ENCODE measurements at places on chromosomes 3 and 15.

DNA sequence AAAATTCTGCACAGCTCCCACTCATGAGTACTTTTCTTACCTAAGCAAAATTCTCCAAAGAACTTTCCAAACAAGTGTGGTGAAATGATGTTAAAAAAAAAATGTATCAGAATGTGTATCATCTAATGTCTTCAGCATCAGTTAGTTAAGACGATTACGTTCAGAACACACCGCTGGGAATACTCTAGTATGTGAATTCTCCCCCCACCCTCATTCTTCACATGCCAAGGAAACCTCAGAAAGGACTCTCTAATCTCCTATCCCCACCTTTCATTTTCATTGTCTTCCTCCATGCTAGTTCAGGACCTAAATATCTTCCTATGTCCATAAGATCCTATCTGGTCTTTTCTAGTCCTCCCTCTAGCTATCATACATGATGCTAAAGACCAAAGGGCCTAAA lies 457.4 kb downstream of the SHQ1 start:
- peaks cover 21% of the 10 kb centered on the region for H3K4me1 ChIP-seq
- H3K36me3 ChIP-seq, result no peaks in the 10 kb centered on the region
- no peak overlapping the region for H3K27ac ChIP-seq
- no peaks in the 10 kb centered on the region for H3K27me3 ChIP-seq
- DNase-seq, result no peak

DNA sequence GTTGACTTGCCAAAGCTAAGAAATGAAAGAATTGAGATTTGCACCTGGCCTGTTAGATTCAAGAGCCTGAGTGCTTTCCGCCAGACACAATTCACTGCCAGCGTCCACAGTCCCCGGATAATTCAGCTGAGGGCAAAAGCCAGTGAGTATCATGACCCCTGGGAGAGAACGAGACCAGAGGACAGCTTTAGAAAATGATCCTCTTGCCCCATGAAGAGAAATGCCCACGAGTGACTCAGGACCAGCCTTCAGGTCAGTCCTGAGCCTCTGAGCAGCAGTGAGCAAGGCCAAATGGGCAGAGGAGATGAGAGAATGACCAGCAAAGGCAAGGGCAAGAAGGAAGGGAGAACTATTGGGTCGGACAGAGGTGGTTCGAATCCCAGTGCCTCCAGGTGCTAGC lies 273.5 kb downstream of the FAM43A start:
- H3K27ac ChIP-seq, result no peak overlapping the region
- H3K4me3 ChIP-seq, result no peak overlapping the region
- no peak for DNase-seq
- H3K27me3 ChIP-seq, result peaks cover 4% of the 10 kb centered on the region
- H3K4me1 ChIP-seq, result no peaks in the 10 kb centered on the region

GRCh38 chr15:92884436-92885223 lies 15.5 kb upstream of the CHD2 start:
- H3K4me1 ChIP-seq, result peaks cover 39% of the 10 kb centered on the region
- no peak for DNase-seq
- peak overlapping the region; percentile 93 for H3K27ac ChIP-seq

- no peaks in the 10 kb centered on the region for H3K4me1 ChIP-seq
- H3K27me3 ChIP-seq, result no peaks in the 10 kb centered on the region
- H3K27ac ChIP-seq, result no peak overlapping the region
- H3K36me3 ChIP-seq, result no peaks in the 10 kb centered on the region
- no peak for DNase-seq
Observed at GRCh38 chr3:3334491-3334890, 155.0 kb upstream of the CRBN start.

DNA sequence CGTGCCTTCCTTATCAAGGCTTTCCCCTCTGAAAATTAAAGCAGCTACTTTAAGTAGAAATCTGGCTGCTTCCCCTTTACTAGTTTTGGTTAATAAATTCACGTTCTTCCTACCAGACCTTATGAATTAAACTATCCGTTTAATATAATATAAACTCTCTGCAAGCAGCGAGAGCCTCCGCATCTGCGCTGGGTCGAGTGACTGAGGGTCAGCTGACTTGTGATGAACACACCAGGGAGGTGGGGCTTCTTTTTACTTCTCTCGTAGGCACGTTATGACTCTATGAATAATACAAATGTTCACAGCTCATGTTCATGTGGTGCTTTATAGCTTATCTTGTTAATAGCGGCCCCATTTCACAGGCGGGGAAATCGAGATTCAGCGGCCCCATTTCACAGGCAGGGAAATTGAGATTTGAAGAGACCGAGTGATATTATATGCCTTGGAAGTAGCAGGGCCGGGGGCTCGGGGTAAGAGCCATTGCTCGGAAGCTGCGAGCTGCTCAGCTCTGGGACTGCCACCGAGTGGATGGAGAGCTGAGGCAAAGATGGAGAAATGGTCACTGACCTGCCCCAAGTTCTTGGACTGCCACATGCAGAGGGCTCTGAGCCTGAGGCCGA lies 8.3 kb downstream of the MUC4 start:
- no peaks in the 10 kb centered on the region for H3K36me3 ChIP-seq
- peak overlapping the region; percentile 90 for H3K27ac ChIP-seq
- peaks cover 23% of the 10 kb centered on the region for H3K4me1 ChIP-seq

GRCh38 chr3:121924734-121925133 lies 30.5 kb downstream of the SLC15A2 start:
- no peak overlapping the region for H3K27ac ChIP-seq
- no peaks in the 10 kb centered on the region for H3K27me3 ChIP-seq
- no peak for DNase-seq

- H3K27ac ChIP-seq, result no peak overlapping the region
- H3K27me3 ChIP-seq, result no peaks in the 10 kb centered on the region
- no peak overlapping the region for H3K4me3 ChIP-seq
- no peaks in the 10 kb centered on the region for H3K36me3 ChIP-seq
- no peaks in the 10 kb centered on the region for H3K4me1 ChIP-seq
- DNase-seq, result no peak
Observed at GRCh38 chr15:40823572-40824343, 4.8 kb downstream of the PPP1R14D start.

DNA sequence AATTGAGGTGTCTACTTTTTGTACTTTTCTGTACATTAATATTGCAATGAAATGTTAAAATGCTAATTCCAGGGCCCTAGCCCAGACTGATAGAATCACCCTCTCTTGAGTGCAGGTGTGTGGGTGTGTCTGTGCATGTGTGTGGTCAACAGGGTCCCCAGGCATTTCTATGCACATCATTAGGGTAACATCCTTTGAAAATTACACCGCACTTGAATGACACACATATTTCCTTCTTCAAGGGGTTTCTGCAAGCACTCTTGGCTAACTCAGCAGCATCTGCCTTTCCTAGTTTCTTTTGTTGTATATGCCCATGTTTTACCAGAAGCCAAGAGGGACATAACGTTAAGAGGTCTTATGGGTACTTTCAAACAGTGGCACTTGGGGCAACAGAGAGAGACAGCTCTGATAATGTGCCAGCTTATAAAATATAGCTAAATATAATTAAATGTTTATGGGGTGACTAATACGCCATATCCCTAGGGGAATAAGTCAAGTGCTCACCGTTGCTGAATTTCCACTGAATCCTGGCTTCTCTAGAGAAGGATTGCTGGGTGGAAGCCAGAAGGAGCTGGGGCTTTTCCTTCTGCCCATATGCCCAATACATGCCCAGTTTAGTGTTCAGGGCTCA lies 54.5 kb upstream of the LRIG1 start:
- H3K36me3 ChIP-seq, result peaks cover 8% of the 10 kb centered on the region
- peaks cover 45% of the 10 kb centered on the region for H3K27me3 ChIP-seq
- H3K4me3 ChIP-seq, result no peak overlapping the region
- no peak overlapping the region for H3K27ac ChIP-seq
- DNase-seq, result no peak

GRCh38 chr3:9247941-9248521 lies 1.4 kb downstream of the SRGAP3 start:
- H3K27ac ChIP-seq, result no peak overlapping the region
- H3K4me1 ChIP-seq, result peaks cover 17% of the 10 kb centered on the region
- peaks cover 4% of the 10 kb centered on the region for H3K27me3 ChIP-seq
- H3K36me3 ChIP-seq, result no peaks in the 10 kb centered on the region
- DNase-seq, result no peak

DNA sequence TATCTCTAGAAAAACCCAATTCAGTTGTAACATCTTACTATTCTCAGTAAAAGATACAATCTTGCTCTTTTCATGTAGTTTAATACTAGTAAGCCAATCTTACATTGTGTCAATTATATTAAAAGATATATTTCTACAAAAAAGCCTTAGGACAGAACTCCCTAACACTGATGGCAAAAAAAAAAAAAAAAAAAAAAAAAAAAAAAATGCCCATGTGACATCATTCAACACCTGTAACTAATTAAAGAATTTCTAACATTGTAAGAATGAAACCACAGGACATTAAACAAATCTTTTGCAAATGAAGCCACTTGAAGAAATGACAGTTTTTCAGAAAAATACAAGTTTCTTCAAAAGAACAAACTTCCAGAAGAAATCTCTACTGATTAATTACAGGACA lies 119.8 kb downstream of the SUCLG2 start:
- DNase-seq, result no peak
- no peak overlapping the region for H3K27ac ChIP-seq
- H3K36me3 ChIP-seq, result peaks cover 5% of the 10 kb centered on the region

DNA sequence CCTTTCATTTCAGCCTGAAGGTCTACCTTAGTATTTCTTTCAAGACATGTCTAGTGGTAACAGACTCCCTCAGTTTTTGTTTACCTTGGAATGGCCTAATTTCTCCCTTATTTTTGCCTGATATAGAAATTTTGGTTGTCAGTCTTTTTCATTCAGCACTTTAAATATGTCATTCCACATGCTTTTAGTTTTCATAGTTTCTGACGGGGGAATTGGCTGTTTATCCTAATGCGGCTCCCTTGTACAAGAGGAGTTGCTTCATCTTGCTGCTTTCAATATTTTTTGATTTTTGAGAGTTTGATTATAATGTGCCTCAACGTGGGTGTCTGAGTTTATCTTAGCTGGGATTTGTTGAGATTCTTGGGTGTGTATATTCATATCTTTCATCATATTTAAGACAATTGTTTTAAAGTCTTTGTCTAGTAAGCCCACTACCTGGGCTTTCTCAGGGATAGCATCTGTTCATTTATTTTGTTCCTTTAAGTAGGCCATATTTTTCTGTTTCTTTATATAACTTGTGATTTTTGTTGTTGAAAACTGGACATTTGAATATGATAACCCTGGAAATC lies 51.1 kb upstream of the PYDC2 start:
- no peaks in the 10 kb centered on the region for H3K27me3 ChIP-seq
- no peak overlapping the region for H3K27ac ChIP-seq
- H3K4me1 ChIP-seq, result no peaks in the 10 kb centered on the region
- H3K36me3 ChIP-seq, result no peaks in the 10 kb centered on the region

DNA sequence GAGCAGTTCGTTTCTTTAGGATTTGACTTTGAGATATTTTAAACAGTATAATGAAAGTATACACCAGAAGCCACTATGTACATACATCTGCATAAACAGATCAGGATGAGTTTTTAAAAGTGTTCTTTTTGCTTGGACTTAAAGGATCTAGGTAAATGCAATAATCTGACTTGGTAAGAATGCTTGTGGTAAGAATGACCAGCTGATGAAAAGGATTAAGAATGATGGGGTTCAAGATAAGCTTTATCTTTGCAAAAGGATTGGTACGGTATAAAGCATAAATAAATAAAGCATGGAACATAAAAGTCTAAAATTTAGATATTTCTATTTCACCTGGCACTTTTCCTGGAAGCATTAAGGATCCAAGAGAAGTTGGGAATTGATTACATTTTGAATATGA lies 9.8 kb upstream of the MME start:
- H3K4me1 ChIP-seq, result no peaks in the 10 kb centered on the region
- no peak overlapping the region for H3K4me3 ChIP-seq
- H3K36me3 ChIP-seq, result no peaks in the 10 kb centered on the region
- no peaks in the 10 kb centered on the region for H3K27me3 ChIP-seq
- no peak for DNase-seq

- no peak for DNase-seq
- no peak overlapping the region for H3K4me3 ChIP-seq
- H3K36me3 ChIP-seq, result no peaks in the 10 kb centered on the region
- H3K27ac ChIP-seq, result peak overlapping the region; percentile 11
- H3K27me3 ChIP-seq, result peaks cover 3% of the 10 kb centered on the region
- peaks cover 18% of the 10 kb centered on the region for H3K4me1 ChIP-seq
Observed at GRCh38 chr15:101151288-101151687, 100.6 kb downstream of the CHSY1 start.

- no peak overlapping the region for H3K4me3 ChIP-seq
- no peak for DNase-seq
- H3K4me1 ChIP-seq, result no peaks in the 10 kb centered on the region
- H3K36me3 ChIP-seq, result peaks cover 7% of the 10 kb centered on the region
- H3K27ac ChIP-seq, result no peak overlapping the region
Observed at GRCh38 chr15:80902298-80902801, 87.3 kb downstream of the MESD start.
